ENCODE measurements at places on chromosomes 7 and 10.

- no peak for DNase-seq
These were observed 19.8 kb downstream of the TSPAN14 start for GRCh38 chr10:80473692-80474596.

- DNase-seq, result no peak
These were observed 141.0 kb downstream of the PRKAG2 start for GRCh38 chr7:151735851-151736402.

- DNase-seq, result no peak
These were observed 13.5 kb upstream of the TSPAN13 start for GRCh38 chr7:16739863-16740622.

DNA sequence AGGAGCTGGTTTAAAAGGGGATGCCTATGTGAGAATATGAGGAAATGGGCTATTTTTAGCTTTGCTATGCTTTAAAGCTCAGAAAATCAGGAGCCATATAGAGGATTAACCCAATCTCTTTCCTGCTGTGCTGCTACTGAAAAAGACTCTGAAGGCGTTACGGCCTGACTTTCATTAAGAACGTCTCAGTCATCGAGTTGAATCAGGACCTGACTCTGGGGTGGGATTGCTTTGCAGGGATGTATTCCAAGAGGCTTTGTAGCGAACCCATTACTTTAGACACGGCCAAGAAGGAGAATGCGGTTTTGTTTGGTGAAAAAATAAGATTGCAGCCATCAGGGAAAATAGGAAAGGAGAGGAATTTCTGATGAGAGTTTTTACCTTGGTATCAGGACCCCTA, 426.9 kb downstream of the CCSER2 start:
- DNase-seq, result no peak

GRCh38 chr10:49350846-49351532, 44.9 kb downstream of the DRGX start:
- DNase-seq, result no peak

GRCh38 chr7:873367-874002, 2.9 kb upstream of the GET4 start:
- DNase-seq, result peak; percentile 73

DNA sequence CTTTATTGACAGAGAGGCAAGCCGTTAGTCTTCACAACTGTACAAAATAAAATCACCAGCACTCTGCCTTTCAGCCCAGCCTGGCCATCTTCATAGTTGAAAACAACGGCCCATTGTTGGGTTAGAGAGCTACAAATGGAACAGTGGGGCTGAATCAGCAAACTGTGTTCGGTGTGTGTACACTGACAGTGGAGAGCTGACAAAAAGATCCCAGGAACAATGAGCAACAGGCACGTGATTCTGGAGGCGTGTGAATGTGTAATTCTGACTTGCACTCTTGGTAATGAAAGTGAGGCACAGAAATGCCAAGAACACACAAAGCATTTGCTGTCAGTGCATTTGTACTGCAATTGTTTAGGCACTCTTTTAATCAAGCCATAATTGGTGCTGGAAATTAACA, 303.7 kb downstream of the WDR11 start:
- peak; percentile 90 for DNase-seq

GRCh38 chr7:77649716-77650349, 46.4 kb upstream of the RSBN1L start:
- no peak for DNase-seq

DNA sequence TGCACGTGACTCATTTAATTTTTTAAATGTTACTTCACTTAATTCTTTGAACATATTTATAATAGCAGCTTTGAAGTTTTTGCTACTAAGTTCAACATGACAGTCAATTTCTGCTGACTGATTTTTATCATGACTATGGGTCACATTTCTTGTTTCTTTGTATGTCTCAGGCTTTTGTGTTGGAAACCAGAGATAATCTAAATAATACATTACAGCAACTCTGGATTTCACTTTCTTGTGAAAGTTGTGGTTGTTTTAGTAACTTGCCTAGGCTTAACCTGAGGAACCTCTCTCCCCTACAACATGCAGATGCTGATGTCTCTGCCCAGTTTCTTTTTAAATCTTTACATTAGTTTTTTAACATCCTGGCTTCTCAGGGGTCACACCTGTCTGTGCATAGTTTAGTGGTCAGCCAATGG, 180.8 kb downstream of the CCDC71L start:
- DNase-seq, result no peak

- no peak for DNase-seq
These were observed 128.4 kb upstream of the PLPP4 start for GRCh38 chr10:120328647-120329046.

DNA sequence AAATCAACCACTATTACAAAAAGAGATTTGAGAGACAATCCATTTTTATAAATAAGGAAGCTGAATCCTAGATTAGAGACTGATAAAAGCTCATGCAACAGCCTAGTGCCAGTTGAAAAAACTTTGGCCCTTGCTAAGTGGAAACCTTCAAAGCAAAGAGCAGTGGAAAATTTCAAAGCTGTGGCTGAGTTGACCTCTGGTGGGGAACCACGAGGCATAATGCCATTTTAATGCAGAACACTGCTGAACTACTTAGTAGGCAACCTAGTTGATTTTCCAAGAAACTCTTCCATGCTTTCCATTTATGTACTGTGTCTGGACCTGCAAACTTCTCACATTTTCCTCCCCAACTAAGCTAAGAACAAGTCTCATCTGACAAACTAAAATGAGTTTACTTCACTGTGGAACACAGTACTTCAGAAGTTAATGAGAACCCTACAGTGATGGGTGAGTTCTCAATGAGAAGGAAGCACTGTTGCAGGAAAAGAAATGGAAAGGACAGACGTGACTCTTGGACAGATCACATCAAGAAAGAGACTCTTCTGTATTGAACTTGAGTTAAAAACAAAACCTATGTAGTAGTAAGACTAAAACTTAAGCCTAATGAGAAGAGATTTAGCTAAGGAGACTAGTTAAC, 19.5 kb downstream of the FZD9 start:
- no peak for DNase-seq

GRCh38 chr7:103487419-103487818, 41.4 kb upstream of the SLC26A5 start:
- no peak for DNase-seq

DNA sequence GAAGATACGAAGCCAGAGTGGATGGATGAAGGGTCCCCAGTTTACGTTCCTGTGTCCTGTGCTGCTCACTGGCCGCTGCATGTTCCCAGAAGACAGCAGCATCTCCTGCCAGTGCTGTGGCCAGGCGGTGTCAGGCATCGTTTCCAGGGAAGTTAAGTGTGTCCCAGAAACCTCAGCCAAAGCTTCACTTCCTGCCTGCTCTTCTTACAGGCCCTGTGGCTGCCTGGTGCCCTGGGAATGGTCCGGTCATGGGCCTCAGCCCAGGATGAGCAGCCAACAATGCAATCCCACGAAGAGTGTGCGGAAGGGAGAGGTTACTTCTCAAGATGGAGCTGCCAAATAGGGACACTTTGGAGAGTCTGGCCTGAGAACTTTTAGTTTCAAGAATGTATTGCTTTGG, 99.7 kb upstream of the TARP start:
- DNase-seq, result no peak

DNA sequence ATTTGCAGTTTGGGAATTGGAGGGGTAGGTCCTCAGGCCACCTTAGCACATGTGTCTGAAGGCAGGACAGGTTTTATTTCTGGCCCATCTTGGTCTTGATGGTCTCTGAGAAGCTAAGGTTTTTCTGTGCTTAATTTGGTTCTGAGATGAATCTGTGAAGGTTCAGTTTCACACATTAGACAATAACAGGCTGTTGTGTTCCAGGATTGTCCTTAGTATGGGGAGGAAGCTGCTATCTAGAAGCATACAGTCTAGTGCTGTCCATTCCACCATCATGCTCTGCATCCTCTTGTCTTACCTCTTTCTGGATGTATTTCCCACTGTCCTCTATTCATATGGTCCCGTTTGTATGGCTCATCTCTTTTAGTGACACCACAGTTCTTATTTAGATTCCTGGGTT, 7.1 kb downstream of the UBE2D1 start:
- DNase-seq, result no peak

GRCh38 chr7:142546452-142546851, 202.8 kb upstream of the PRSS1 start:
- DNase-seq, result no peak

All from nucleus accumbens (tissue), 56 donors.